OCI-LY7 (cell line): ENCODE measurements at places on chromosomes 13 and 19. TPM values are rescaled to one million over a fixed set of nuclear protein-coding genes. Genes with fewer than 3 reads are reported as not detected.

CEACAM16 gene
- not detected in 2 replicates for total RNA-seq

ZNF723 gene
- not detected in 2 replicates for total RNA-seq

CGB2 gene
- total RNA-seq = not detected in 2 replicates

CBLC gene
- not detected in 2 replicates for total RNA-seq

OBI1 gene
- total RNA-seq = 17.0 and 18.3 TPM in 2 replicates

CEACAM3 gene
- total RNA-seq = not detected in 2 replicates

ATP1A3 gene
- 33.0 and 33.3 TPM in 2 replicates for total RNA-seq

MCEMP1 gene
- not detected in 2 replicates for total RNA-seq

OR10H1 gene
- total RNA-seq = 0.11 TPM in 1 of 2 replicates, not detected in the other

GRCh38 chr19:6340493-6341201 is 7.2 kb upstream of the ACER1 start:
- DNase-seq = peak; percentile 17

DNA sequence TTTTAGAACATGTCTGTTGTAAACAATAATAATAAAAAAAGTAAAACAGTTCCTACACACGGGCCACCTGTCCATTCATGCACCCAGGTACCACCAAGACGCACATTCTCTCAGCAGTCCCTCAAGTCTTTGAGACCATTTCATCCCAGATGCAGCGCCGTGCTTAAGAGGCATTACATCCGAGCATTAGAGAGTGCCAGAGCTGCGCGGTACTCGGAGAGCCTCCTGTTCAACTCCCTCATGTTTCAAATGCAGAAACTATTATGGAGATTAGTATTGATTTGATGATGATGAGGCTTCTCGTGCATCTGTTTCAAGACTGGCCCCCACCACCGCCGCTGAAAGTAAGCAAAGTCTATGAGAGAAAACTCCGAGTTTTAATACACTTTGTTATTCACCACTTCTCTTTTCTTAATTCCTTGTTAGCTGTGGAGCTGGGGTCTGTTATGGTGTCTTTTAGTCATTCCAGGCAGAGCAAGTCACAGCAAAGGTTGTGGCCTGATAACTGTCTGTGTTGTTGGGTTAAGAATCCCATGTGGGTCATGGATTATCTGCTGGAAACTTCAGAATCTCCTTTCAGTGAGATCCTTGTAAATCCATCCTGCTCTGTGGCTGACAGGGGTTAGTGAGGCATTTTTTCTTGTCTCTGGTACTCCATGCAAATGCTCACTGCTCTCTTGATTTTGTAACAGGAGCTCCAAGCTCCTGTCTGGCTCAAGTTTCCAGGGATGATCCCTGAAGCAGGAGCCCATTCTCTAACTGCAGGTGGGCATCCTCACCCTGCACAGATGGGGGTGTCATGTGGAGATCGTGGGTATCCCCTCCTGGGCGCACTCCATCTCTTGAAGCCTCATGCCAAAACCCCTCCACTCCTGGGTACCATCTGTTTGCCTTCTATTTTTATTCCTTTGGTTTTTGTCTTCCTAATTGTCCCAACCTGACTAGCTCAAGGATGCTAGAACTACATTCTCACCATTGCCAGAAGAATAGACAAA is 74.9 kb upstream of the MTIF3 start:
- no peak for DNase-seq

GRCh38 chr13:60627071-60627686 is 230.2 kb downstream of the TDRD3 start:
- peak; percentile 37 for DNase-seq

DNA sequence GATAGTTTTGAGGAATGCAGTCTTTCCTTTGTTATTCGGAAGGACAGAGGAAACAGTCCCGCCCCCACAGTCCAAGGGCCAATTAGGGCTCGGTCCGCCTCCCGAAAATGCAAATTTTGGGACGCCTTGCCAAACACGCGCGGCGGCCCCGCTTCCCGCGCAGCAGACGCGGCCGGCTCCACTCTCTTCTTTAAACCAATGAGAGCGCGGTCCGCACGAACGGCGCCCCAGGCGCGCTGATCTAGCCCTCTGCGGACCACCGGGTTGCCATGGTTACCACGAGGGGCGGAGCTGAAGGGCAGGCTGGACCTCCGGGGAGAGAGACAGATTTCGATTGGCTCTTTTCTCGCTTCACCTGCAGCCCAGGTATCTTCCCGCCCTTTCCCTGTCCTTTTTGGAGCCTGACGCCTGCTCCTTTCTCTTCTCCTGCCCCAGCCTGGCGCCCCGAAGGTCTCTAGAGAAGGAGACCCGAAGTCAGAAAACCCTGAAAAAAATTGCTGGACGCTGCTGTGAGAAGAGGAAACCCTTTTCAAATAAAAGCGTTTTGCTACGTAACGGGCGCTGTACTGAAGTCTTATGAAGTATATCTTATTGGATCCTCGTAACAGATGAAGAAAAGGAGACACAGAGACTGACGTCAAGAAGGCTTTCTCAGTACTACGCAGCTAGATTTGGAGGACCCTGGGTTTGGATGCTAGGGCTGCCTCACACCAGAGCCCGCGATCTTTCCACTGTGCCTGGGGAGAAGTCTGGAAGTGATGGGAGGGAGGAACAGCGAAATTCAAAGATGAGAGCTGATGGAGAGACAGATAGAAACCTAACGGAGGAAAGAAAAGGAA is 2.0 kb downstream of the PTH2 start:
- peak; percentile 89 for DNase-seq

GRCh38 chr19:43784241-43784980 is 3.6 kb upstream of the KCNN4 start:
- peak; percentile 89 for DNase-seq

- no peak for DNase-seq
Measured at GRCh38 chr19:6242677-6243076, 37.1 kb downstream of the MLLT1 start.

- peak; percentile 54 for DNase-seq
Measured at GRCh38 chr19:15810335-15810734, 5.1 kb downstream of the OR10H1 start.

DNA sequence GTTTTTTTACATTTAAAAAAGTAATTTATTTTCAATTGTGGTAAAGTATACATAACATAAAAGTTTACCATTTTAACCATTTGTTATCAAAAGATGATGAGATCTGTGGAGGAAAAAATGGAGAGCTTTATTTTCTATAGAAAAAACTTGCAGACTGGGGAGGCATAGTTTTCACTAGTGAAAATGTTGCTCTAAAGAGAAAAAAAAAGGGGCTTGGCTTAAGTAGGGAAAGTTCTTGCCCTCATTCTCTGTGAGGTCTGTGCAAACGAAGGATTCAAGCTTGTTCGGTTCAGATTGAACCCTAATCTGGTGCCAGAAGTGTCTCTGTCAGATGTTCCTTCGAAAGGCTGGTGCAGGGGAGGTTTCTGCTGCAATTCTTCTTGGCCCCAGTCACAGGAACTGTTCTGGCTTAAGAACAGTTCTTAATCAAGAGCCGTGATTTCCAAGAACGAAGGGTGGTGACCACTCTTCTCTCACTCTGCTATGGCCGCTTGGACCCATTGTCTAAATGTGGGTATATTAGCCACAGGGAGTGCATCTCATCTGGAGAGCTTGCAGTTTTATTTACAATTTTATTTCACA is 42.1 kb downstream of the PCCA start:
- DNase-seq = no peak

- DNase-seq = peak; percentile 81
Measured at GRCh38 chr19:11242864-11243797, 3.7 kb downstream of the ANGPTL8 start.

GRCh38 chr19:2775556-2776430 is 7.3 kb downstream of the SGTA start:
- no peak for DNase-seq

DNA sequence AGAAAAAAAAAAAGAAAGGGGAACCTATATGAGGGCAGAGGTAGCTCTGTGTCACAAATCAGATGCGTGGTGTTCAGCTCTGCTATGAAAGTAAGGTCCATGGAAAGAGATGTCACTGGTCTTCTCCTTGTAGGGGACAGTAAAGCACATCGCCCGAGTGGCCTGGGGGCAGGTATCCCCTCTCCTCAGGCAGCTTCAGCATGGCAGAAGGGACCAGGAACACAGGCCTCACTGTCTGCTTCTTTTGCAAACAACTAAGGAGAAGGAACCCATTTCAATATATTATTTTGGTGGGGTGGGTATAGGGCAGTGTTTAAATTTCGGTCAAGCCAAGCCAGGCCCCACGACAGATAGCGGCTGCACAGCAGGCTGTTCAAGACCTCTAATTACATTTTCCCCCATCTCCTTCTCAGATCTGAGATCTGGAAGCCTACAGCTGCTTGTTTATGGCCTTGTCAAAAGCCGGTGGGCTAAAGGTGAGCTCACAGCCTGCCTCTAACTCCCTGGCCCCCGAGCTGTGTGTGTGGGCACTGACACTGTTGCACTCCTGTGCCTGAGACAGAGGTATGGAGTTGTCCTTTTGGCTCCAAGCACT is 72.8 kb downstream of the HSPH1 start:
- DNase-seq = no peak

DNA sequence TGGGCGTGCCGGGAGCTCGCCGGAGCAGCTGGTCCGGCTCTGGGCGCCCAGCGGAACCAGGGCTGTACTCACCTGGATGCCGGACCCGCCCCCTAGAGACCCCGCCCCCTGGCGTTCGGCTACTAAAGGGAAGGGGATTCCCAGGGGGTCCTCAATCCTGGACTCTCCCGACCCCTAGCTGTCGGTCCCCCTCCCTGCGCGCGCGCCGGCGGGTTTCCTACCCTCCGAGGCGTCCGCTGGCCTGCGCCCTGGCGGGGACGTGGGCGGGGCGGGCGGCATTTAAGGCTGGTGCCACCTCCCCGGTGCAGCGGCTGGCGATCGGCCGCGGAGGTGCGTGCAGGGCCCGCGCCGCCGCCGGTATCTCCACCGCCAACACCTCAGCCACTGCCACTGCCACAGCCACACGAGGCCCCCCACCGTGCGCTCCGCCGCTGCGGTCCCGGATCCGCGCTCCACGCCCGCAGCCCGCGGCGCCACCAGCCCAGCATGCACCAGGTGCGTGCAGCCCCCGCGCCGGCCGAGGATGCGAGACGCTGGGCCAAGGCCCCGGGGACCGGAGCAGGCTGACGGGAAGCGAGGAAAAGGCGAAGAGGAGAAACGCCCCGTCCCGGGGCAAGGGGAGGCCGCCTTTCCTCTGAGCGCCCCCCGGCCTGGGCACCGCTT is at the start of gene ATP12A:
Gene ATP12A (plus strand): TSS at position 151 of the 663 bp plus-strand sequence. CDS start 336 bp downstream, at position 487.
- DNase-seq = no peak

GRCh38 chr19:29521291-29522075 is 4.3 kb upstream of the VSTM2B start:
- DNase-seq = no peak

- DNase-seq = peak; percentile 82
Measured at GRCh38 chr19:23283925-23284324, 33.7 kb upstream of the ZNF724 start.

DNA sequence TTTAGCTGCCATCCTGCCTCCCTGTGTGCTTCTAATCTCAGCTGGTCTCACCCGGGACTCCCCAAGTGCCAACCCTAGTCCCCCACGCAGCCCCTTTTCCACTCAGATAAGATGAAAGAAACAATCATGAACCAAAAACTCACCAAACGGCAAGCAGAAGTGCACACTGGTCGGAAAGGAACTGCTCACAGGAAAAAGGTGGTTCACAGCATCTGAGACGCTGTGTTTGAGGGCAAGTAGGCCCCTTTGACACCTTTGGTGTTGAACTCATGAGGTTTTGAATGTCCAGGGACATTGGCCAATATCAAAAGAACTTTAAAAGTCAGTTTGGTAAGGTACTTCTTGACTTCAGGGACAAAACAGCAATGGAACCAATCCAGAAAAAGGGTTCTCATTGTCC is 20.4 kb upstream of the ACOD1 start:
- DNase-seq = no peak

GRCh38 chr13:94128430-94128829 is 351.1 kb downstream of the DCT start:
- no peak for DNase-seq

DNA sequence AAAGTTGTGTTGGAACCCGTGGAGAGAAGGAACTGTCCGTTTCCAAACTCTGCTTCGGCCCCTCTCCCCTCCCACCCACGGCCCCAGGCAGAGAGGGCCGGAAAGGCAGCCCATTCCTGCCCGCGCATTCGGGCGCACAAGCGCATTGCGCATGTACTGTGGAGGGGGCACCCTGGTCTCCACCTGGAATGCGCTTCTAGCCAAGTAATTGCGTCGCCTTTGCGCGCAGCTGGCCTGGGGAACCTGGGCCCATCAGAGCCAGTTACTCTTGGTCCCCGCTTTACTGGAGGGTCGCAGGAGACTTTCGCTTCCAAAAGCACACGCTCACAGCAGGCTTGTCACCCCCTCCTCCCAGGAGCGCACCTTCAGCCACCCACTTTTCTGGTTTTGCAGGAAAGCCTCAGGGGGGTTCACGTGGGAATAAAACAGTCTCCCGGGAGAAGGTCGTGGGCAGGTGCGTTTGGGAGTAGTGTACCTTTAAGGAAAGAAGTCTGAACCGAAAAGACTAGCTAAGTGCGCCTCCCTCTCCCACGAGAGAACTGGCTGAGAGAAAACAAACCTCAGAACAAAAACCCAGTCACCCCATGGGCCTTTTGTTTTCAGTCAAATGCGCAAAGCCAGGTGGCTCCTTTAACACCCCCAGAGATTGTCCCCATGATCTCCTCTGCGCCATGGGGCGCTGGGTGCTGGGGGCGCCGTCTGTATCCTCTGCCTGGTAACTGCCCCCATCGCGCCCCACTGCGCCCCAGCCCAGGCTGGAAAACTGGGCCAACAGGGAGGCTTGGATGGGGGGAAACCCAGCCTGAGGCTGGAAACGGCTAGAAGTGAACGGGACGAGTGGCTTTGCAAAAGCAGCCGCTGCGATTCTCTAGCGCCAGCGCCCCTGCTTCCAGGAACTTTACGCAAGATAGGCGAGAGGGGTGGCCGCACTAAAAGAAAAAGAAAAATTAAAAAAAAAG is 28.5 kb downstream of the GSX1 start:
- DNase-seq = no peak

DNA sequence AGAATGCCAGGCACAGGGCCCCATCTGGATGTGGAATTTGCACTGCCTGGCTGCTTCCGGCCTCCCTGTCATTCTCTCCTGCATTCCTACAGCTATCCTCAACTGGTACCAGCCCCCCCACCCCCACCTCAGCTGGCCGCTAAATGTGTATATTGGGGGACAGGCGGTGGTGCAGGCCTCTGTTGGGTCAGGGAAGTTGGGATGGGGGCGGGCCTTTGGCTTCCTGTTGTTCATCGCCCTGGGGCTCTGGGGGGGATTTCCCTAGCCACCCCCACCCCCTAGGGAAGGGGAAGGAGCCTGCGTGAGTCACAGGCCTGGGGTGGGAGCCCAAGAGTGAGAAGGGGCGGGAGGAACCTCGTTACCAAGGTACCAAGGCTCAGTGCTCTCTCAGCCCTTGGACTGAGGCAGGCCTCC is 10.6 kb downstream of the POU2F2 start:
- DNase-seq = peak; percentile 67

- no peak for DNase-seq
Measured at GRCh38 chr13:48653472-48653939, at the start of gene CYSLTR2. TSS of gene CYSLTR2 (plus strand) at chr13:48653929. CDS start at chr13:48706818, 52,889 bp downstream.

GRCh38 chr13:112605531-112605990 is 17.6 kb upstream of the TUBGCP3 start:
- DNase-seq = no peak

GRCh38 chr13:34243403-34243802 is 425.5 kb downstream of the RFC3 start:
- no peak for DNase-seq

GRCh38 chr13:58704953-58705352 is 1073.4 kb downstream of the PCDH17 start:
- no peak for DNase-seq
